PC-9 (cell line): ENCODE measurements at places on chromosomes 3 and 15. TPM values are rescaled to one million over a fixed set of nuclear protein-coding genes. Genes with fewer than 3 reads are reported as not detected.

DNA sequence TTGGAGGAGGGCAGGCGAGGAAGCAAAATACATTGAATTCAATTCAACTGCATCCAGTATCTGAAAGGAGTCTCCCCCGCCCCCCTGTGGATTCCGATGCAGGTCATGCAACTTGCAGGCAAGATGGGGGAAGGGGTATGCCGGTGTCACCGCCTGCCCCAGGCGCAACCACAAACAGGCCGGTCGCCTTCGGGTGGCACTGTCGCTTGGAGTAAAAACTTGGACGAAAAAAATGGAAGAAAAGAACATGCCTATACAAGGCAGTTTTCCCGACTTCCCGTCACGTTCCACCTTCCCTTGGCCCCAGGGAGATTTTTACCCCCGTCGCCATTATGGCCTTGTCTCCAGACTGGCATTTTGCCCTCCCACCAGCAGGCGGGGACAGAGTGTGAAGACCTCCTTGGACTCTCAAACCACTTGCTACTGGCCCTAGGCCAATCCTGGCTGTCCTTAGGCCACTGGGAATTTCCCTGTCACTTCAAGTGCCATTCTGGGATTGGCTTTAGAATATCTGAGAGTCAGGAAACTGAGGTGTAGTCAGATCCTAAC, 1.6 kb upstream of the NTRK3 start:
- no peak overlapping the region for H3K27ac ChIP-seq
- no peaks in the 10 kb centered on the region for H3K4me1 ChIP-seq
- no peak overlapping the region for H3K4me3 ChIP-seq
- H3K27me3 ChIP-seq: 0 out of 2 replicates have a peak, but pooled peaks cover 16% of the 10 kb centered on the region
- DNase-seq: no peak
- no peaks in the 10 kb centered on the region for H3K36me3 ChIP-seq

DNA sequence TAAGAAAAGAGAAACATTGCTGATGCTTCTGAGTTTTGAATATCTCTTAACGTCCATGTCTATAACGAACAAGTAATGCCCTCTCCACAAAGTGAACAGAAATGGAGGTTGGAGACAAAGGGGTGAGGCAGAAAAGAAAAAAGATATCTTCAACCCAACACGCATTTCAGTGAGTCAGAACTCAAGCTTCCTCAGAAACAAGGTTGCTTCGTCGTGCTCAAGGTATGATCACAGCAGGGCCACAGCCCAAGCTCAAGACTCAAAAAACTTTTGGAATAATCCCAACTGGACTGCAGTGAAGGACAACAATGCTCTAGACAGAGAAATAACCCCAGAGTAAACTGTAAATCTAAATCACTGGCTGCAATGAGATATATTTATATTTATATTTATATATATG, 18.9 kb downstream of the WNT5A start:
- no peaks in the 10 kb centered on the region for H3K4me1 ChIP-seq
- no peak overlapping the region for H3K4me3 ChIP-seq
- H3K36me3 ChIP-seq: no peaks in the 10 kb centered on the region
- H3K27ac ChIP-seq: no peak overlapping the region

- H3K27ac ChIP-seq: no peak overlapping the region
- H3K4me3 ChIP-seq: no peak overlapping the region
- H3K27me3 ChIP-seq: no peaks in the 10 kb centered on the region
These were observed 125.9 kb upstream of the PLXND1 start for GRCh38 chr3:129732200-129732876.

Gene FEZF2
- total RNA-seq: not detected in 2 replicates

Gene SNTN
- not detected in 2 replicates for total RNA-seq

Gene GPR62
- total RNA-seq: not detected in 2 replicates
